Fibroblast of skin of scalp (primary cell): ENCODE measurements at places on chromosomes 6 and 20.

- DNase-seq, result no peak
Measured at GRCh38 chr6:44548319-44548718, 160.8 kb downstream of the CDC5L start.

DNA sequence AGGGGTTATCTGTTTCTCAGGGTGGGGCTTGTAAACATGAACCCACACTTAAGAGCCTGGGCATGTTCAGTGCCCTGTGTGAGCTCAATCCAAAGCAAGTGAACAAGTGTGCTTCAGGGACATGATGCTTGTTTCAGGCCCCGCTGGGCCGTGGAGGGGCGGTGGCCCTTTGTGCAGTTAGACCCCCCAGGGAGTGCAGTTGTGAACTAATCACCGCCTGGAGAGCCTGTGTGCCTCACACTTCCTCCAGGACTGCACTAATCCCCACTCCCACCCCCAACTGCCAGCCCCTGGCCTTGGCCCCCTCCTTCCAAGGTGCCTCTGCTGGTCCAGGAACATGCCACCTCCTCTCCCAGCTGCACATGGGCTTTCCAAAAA is 58.1 kb downstream of the RREB1 start:
- DNase-seq, result peak; percentile 35

DNA sequence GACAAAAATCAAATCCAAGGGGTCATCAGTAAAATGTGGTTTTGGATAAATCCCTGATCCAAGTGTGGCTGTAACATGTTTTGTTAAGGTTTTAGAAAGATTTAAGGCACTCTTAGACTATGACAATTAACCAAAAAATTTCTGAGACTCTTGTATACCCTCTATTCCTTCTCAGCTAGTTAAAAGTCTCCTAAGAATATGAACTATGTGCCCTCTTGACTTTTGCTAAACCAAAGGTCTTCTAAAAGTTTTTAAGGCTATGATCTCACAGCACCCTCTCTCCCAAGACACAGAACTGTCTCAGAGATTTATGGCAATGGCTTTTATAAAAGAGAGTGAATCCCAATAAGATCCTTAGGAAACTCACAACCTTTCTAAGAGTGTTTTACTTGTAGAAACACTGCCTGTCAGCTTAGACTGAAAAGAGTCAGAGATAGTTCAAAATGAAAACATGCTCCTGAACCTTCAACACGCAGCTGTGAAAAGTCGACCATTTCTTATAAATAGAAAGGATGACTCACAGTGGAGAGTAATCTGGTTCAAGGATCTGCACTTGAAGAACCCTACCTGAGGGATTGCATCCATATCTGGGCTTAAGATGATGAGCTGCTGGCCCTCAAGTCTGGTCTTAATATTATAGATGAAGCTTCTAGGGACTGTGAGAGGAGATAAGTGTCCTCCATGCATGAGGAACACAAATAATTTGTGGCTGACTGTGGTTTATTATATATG is 388.4 kb upstream of the GJE1 start:
- DNase-seq, result no peak

GRCh38 chr6:72238900-72239299 is 352.6 kb downstream of the RIMS1 start:
- peak; percentile 32 for DNase-seq

- peak; percentile 87 for DNase-seq
Measured at GRCh38 chr6:32114796-32115195, 5.7 kb upstream of the TNXB start.

DNA sequence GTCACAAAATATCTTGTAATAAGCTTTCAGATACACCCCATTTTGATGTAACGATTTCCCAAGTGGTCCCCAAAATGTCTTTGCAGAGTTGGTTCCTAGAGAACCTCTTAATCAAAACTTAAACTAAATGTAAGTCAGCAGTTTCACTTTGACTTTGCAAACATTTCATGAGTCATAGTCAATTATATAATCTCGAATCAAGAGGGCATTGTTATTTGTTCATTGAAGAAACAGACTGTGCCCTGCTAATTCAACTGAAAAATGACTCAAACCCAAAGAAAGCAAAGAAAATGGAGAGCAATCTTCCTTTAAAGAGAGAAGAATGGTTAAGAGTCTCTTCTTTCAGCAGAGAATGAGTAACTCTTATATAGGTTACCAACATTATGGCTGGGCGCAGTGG is 58.3 kb downstream of the IPCEF1 start:
- DNase-seq, result no peak

GRCh38 chr6:38387461-38387860 is 252.3 kb downstream of the BTBD9 start:
- DNase-seq, result peak; percentile 23

- DNase-seq, result no peak
Measured at GRCh38 chr6:12580290-12580689, 136.3 kb upstream of the PHACTR1 start.

DNA sequence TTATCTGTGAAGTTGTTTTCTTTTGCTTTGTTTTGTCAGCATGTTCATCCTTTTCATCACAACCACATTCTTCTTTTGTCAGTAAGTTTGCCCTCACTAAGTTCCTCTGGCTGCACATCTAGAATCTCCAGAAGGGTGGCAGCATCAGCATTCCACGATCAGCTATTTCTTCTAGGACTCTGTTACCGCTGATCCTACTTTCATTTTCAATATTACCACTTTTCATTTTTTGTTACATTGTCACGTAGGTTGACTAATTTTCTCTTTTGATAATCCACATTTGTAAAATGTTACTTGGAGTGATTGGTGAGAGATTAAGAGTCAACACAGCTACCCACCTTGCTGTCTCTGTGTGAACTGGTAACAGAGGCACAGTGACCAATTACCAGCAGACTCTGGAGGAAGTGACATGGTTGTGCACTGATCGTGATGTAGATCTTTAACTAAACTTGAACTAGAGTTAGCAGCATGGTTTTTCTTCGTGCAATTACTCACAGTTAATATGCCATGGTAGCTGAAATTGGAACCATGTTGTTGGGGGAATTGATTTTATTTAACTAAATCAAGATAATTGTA is 307.9 kb upstream of the SLC35B3 start:
- no peak for DNase-seq

DNA sequence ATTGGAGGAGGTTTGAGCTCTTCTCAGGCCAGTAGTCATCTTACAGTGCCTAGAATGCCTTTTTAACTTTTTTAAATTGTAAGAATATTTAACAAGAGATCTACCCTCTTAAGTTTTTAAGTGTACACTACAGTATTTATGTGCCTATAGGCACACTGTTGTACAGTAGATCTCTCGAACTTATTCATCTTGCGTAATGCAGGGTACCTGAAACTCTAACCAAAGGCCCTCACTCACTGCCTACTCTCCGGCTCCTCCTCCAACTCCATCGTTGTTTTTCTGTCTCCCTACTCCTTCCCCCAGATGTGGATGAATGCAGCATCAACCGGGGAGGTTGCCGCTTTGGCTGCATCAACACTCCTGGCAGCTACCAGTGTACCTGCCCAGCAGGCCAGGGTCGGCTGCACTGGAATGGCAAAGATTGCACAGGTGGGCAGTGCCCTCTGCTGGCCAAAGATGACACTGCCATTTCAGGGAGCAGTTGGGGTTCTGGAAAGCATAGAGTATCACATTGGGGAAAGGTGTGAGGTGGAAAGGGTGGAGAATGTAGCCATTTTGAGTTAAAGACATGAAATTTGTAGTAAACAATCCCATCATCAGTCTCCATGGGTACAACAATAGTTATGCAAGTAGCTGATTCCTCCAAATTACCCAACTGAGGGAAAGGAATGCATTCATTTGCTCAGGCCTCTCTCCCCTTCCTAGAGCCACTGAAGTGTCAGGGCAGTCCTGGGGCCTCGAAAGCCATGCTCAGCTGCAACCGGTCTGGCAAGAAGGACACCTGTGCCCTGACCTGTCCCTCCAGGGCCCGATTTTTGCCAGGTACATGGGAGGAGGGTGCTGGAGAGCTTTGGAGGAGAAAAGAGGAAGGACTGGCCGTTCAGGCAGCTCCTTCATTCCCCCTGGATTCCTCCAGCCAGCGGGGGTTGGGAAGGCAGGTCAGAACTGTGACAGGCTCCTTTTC is 18.4 kb upstream of the ZNF76 start:
- DNase-seq, result peak; percentile 58

- no peak for DNase-seq
Measured at GRCh38 chr20:14336686-14337085, 726 bp downstream of the FLRT3 start.

- no peak for DNase-seq
Measured at GRCh38 chr6:110044096-110044495, 66.0 kb downstream of the GPR6 start.

GRCh38 chr20:31675828-31676608 is 38.3 kb downstream of the COX4I2 start:
- no peak for DNase-seq

GRCh38 chr20:24990810-24991252 is 1.7 kb downstream of the APMAP start:
- no peak for DNase-seq

GRCh38 chr20:36130390-36130789 is 24.1 kb upstream of the EPB41L1 start:
- no peak for DNase-seq

GRCh38 chr20:49037962-49038387 is 8.1 kb upstream of the CSE1L start:
- DNase-seq, result no peak

DNA sequence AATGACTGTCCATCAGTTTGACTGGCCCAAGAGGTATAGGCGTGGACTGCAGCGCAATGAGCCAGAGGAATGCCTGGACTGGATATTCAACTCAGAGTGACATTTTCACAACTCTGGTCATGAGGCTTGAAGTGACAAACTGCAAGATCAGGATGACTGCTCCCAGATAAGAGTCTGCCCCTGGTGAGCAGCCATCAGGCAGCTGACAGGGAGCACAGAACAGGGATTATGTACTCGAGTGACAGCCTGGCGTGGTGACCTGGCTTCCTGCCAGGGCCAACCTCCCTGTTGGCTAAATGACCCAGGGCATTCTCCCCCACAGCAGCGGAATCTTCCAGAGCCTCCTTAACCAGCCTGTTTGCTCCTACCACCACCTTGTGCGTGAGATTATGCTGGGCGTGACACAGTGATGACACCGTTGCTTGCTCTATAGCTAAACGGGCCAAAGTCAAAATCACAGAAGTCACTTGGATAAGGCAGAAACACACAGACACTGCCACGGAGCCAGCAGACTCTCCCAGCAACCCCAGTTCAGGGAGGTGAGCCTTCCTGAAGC is 209.1 kb upstream of the JARID2 start:
- DNase-seq, result no peak

GRCh38 chr20:38617011-38617829 is 15.6 kb downstream of the ARHGAP40 start:
- peak; percentile 12 for DNase-seq

DNA sequence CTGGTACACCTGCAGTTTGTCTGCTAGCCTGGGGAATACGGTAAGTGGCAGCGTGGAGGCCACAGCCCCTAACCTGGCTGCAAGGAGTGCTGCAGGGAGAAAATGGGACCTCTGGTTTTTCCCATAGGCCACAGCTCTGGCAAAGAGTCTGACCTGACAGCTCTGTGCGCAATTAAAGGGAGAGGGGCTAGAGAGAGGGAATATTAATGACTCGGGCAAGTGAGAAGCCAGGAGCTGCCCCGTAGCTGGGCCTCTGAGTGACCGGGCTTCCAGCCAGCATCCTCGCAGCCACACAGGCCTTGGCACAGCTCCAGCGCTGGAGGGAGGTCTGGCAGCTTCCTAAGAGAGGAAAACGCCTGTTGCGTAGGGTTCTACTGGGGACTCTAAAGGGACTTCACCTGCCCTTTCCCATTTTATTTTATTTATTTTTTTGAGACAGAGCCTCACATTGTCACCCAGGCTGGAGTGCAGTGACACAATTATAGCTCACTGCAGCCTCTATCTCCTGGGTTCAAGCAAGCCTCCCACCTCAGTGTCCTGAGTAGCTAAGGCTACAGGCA is 18.2 kb upstream of the OCSTAMP start:
- DNase-seq, result peak; percentile 75

- DNase-seq, result no peak
Measured at GRCh38 chr20:10478205-10478604, 43.1 kb downstream of the SLX4IP start.

DNA sequence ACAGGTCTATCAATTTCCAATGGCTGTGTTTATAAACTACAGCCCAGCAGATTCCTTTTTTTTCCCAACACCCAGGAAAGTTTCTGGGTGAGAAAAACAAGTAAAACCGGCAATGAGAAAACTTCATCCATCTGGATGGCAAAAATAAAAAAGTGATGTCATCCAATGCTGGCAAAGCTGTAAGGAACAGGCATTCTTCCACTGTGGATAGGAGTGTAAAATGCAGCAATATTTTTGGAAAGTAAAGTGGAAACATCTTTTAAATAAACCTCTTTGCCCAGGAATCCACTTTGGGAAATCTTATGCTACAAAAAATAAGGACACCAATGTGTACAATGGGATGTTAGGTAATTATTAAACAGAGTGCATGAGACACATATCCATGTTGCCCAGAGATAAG is 102.1 kb upstream of the NT5E start:
- DNase-seq, result peak; percentile 14

- DNase-seq, result no peak
Measured at GRCh38 chr20:62961310-62961783, 8.8 kb downstream of the SLC17A9 start.

GRCh38 chr6:63121166-63121565 is 90.1 kb upstream of the FKBP1C start:
- no peak for DNase-seq

- DNase-seq, result no peak
Measured at GRCh38 chr6:33431880-33432541, 12.1 kb downstream of the SYNGAP1 start.

DNA sequence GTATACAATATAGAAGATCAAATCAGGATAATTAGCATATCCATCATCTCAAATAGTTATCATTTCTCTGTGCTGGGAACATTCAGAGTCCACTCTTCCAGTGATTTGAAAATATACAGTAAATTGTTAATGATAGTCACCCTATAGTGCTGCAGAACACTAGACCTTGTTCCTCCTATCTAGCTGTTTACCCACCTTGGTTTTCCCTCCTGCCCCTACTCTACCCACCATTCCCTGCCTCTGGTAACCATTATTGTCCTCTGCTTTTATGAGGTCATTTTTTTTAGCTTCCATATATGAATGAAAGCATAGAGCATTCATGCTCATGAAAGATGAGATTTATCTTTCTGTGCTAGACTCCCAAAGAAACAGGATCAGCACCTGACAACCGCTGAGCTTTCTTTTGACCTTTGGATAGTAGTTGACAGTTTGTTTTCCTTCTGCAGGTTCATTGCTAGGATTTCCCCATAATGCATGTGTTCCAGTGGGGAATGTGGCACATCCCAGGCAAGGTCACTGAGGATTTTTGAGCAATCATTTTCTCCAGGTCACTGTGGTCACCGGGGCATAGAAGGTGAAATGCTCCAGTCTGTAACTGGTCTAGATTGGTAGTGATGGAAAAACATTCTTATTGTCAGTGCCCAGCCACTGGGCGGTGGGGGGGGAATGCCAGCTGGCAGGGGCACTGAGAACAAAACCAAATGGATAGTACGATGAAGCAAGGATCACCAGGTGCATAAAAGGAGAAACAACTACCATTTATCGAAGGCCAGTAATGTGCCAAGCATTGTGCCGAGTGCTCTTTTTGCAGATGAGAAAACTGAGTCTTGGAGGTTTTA is 33.6 kb upstream of the BCAS1 start:
- DNase-seq, result no peak

DNA sequence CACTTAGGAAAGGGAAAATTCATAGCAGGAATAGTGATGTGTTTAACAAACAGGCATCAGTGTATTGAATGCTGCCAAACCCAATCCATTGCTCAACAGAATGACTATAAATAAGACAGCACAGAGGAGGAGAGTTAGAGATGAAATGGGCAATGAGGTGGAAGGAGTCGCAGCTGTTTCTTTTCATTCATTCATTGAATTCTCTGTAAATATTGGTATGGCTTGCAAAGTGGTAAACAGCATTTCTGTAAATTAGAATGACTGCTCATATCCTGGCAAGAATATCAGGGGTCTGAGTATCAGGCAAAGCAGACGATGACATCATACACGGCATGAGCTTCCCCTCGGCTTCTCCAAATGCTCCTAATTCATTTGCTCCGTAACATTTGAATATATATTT is 703.6 kb upstream of the SLC35B3 start:
- DNase-seq, result peak; percentile 14
